Activated gamma-delta T cell treated with anti-CD3 and anti-CD28 coated beads, Interleukin-2, amount 50 U/mL, for 16 hours (primary cell): ENCODE measurements at places on chromosomes 5 and 9.
A peak's percentile ranks its signal among the peaks of the same experiment; 100 is the strongest.

- no peak for DNase-seq
Observed at GRCh38 chr5:108001222-108001621, 330.5 kb upstream of the EFNA5 start.

DNA sequence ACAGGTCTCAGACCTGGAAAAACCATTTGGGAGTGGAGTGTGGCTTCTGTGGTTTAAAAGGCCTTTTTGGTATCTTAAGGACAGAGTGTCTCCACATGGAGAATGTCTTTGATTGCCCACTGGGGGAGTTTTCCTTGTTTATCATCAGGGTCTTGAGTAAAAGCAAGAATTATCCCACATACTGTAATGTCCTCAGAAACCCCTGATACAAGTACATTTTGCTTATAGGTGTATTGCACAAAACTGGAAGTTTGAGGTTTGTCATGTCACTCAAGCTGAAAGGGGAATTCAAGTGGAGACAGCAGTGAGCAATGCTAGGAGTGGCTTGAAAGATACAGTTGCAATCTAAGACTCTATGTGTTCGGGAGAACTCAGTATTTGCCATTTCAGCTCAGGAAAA is 62.7 kb upstream of the GRAMD2B start:
- no peak for DNase-seq

GRCh38 chr5:177447066-177447610 is 524 bp downstream of the PRR7 start:
- peak; percentile 61 for DNase-seq

DNA sequence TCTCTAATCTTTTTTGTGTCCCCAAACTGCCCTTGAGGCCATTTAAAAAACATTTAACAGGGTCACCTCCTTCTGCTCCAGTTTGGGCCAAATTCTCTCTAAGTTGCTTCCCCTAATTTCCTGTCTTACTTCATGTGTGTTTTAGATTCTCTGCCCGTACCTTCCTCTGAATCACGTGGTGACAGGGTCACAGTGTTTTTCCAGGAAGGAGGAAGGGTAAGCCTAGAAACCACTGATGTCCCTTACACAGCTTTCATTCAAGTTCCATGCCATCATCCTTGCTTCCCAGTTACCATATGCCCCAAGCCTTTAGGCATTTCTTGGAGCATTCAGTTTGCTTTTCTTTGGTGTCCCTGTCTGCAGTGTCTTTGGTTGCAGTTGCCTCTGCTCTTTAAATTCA is 42.4 kb upstream of the MACIR start:
- DNase-seq, result no peak

- no peak for DNase-seq
Observed at GRCh38 chr5:122180146-122180712, 50.9 kb downstream of the ZNF474 start.

- DNase-seq, result no peak
Observed at GRCh38 chr9:87643778-87644570, 81.9 kb upstream of the CTSL start.

- no peak for DNase-seq
Observed at GRCh38 chr5:88677376-88677895, 205.5 kb downstream of the MEF2C start.

DNA sequence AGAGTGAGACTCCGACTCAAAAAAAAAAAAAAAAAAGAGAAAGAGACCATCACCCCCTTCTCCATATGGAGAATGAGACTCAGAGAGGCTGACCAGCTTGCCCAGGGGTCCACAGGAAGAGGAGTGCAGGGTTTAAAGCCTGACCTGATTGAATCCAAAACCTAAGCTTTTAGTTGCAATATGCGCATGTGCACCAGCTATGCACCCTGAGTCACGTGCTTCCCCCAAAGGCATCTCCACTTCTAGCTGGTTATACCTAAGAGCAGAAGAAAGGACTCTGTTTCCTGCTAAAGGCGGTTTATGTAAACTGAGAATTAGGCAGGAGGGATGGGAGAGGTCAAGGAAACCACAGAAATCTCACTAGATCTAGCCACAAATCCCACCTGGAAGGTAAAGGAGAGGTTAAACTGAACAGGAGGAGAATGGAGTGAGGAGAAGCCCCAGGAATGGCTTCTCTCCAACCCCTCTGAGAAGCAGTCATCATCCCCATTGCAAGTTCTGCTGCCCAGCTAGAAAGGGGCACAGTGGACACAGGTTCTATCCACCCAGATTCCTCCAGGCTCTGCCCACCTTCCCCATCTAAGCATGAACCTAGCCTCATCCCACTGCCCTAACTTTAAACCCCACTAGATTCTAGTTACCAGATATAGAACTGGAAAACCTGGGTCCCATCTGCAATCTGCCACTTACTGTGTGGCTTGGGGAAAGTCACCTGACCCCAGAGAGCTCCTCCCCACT is 171.3 kb downstream of the ACTL7B start:
- no peak for DNase-seq
